Stimulated activated naive CD8-positive, alpha-beta T cell treated with anti-CD3 and anti-CD28 coated beads, Interleukin-15, Interleukin-2, amounts not matched to agents 100 U/mL and 50 U/mL, for 24 hours (primary cell): ENCODE measurements at places on chromosomes 1 and 21.

- no peak for DNase-seq
Observed at GRCh38 chr1:17170571-17170970, 34.4 kb upstream of the PADI1 start.

- no peak for DNase-seq
Observed at GRCh38 chr1:8945568-8945967, at the start of gene CA6. TSS of gene CA6 (plus strand) at chr1:8945868. CDS start at chr1:8945887, 19 bp downstream.

DNA sequence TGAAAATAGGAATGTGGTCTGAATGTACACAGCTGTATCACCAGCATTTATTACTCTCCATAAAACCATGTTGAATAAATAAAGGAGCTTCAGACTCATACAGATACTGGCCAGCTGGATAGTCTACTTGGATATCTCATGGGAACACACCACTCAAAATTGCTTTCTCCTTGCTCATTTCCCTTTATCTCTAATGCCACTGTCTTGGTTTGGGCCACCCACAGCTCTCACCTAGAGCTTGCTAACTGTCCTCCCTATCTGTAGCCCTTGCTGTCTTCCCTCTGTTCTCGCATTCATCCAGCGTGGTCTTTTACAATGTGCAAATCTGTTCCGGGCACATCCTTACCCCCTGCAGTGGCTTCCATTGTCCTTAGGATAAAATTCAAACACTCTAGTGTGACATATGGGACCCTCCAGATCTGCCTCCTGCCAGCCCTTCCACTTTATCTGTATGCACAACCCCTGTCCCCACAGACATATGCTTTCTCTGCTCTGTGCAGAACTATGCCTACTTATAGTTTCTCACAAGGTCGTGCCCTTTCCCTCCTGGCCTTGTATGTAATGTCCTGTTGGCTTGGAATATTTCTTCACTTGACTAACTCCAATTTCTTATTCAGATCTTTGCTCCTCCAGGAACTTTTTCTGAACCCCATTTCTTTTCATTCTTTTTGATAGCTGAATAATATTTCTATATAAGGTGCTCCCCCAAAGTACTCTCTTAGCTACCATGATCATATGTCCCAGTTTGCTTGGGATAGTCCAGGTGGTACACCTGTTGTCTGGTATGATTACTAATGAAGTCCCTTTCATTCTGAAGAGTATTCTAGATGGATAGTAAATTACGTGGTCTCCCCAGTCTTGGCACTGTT lies 2.9 kb downstream of the FLVCR1 start:
- no peak for DNase-seq

GRCh38 chr1:172390301-172390682 lies 30.2 kb upstream of the C1orf105 start:
- no peak for DNase-seq

- DNase-seq, result no peak
Observed at GRCh38 chr1:77605246-77606026, 77.0 kb downstream of the ZZZ3 start.

- DNase-seq, result no peak
Observed at GRCh38 chr1:95133687-95134086, 16.5 kb downstream of the TLCD4 start.

DNA sequence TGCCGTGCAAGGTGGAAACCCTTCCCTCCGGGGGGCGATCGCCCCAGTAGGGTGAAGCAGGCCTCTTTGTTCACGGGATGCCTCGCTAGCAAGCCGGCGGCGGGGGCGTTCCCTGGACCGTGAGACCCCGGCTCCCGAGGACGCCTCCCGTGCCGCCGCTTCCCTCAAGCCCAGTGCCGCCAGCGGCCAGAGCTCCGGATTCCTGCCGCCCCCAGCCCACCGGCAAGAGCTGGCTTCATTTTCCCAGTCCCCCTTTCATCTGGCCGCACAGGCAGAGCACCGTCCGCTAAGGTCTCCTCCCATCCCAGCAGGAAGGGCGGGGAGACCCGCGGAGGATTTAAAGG lies 16.3 kb downstream of the IER5 start:
- DNase-seq, result peak; percentile 58

DNA sequence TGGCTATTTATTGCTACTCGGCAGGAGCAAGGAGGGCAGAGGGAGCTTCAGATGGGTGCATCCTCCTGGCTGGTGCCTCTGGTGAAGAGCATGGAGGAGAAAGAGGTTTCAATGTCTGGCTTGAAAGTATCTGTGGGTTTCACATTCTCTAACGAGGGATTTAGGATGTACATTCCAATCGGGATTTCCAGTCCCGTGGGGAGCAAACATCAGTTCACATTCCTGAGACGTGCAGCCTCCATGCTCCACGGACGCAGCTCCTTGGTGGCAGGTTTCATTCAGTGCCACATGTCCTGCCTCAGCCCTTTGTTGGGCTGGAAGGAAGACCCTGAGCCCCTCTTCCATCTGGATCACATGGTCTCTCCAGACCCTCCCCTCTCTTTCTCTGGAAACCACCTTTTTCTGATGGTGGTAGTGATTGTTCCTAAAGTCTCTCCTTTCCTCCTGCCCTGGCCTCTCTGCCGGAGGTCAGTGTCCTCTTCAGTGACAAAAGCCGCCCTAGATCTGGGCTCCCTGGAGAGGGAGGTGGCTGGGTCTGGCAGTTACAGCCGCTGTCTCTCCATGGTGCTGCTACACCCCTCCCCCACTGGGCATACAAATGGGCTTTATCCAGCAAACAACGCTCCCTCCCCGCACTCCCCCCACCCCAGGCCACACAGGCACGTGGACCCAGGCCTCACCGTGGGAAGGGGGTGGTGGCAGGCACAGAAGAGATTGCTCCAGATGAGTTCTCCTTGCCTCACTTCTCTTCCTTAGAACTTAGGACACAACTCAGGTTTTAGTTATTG lies 826 bp upstream of the CA14 start:
- no peak for DNase-seq

- no peak for DNase-seq
Observed at GRCh38 chr1:181794332-181794731, 267.2 kb downstream of the ZNF648 start.

- no peak for DNase-seq
Observed at GRCh38 chr1:235806123-235806522, 60.6 kb downstream of the LYST start.

- DNase-seq, result no peak
Observed at GRCh38 chr1:53766194-53766742, 27.3 kb upstream of the GLIS1 start.

DNA sequence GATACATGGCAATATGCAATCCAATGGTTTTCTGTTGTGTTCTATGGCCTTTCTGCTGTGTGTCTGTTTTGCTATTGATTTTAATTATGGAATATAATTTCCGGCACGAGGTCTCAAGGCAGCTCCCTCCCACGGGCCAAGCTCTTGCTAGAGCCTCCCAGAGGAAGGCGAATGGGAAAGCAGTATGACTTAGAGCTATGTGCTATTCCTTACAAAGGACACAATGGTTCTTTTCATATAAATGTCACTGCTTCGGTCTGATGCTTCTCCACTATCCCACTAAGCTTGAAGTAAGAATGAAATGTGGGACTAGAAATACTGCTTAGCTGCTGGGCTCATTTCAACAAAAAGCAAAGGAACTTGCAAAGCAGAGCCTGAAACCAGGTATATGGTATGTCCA lies 322.2 kb upstream of the BEND5 start:
- DNase-seq, result no peak

GRCh38 chr1:103582464-103582863 lies 11.1 kb downstream of the AMY2B start:
- no peak for DNase-seq

DNA sequence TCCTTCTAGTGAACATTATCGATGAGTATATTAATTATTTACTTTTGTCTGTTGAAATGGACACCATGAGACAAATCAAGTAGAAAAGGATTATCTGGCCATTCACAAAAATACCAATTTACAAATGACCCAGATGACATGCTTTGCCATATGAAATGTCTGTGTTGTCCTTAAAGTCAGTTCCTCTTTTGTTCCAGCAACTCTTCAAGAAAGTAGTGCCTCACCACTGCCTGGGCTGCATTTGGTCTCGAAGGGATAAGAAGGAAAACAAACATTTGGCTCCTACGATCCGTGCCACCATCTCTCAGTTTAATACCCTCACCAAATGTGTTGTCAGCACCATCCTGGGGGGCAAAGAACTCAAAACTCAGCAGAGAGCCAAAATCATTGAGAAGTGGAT lies 79.6 kb downstream of the RGL1 start:
- DNase-seq, result no peak

GRCh38 chr1:54323921-54324250 lies 82.3 kb downstream of the SSBP3 start:
- no peak for DNase-seq

DNA sequence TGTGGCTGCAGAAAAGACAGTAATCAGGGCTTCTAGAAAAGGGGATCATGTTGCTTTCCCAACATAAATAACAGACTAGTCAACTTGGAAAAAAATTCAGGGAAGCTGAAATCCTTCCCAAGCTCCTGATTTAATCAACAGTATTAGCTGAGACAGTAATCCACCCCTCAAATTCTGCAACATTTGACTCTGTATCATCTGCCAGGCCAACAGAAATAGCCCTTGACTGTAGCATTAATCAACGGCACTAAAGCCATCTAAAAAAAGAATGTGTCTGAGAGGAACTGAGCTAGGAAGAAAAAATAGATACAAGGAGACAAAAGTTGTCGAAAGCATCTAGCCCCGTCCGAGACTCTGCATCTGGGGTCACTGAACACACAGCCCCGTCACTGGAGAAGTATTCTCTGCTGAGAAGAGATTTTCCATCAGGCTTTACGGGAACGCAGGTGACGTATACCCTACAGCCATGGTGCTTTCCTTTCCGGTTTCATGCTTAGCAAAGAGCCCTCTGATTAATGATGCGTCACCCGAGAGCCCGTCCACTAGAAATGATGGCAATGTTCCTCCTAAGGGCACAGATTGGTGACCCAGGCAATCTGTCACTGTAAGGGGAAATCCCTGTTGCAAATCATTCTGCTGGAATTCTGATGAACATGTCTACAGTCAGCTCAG lies 42.1 kb upstream of the TP53BP2 start:
- no peak for DNase-seq

DNA sequence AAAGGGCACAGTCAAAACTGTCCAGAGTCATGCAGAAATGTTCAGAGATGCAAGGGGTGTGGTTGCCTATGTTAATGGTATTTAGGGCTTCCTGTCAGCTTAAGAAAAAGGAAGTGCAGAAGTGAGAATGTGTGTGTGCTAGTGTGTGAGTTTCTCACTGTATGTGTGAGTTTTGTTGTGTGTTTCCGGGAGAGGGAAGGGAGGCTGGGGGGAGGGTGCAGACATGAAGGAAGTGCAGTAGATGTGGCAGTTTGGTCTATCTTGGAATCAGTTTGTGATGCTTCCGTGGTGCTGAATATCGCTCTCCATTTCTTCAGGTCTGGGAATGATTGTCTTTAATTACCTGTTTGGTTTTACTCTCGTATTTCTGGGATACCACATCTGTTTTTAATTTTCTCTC lies 16.5 kb upstream of the ATP6V1G3 start:
- DNase-seq, result peak; percentile 56

DNA sequence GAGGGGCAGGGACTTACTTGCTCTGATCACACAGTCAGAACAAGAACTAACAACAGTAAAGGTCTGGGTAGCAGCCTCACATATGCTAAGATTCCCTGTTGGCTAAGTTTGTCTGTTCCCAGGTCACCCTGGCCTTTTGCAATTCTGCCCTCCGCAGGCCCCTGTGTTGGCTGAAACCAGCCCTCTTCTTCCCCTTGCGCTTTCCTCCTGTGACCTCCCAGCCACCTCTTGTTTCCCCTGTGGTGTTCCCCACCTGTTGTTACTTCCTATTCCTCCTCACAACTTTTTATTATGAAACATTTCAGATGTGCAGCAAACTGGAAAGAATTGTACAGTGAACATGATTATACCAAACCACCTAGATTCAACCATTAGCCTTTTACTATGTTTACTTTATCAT lies 23.4 kb downstream of the MAPKAPK2 start:
- no peak for DNase-seq

GRCh38 chr1:19460535-19461219 lies 24.7 kb downstream of the CAPZB start:
- DNase-seq, result no peak

DNA sequence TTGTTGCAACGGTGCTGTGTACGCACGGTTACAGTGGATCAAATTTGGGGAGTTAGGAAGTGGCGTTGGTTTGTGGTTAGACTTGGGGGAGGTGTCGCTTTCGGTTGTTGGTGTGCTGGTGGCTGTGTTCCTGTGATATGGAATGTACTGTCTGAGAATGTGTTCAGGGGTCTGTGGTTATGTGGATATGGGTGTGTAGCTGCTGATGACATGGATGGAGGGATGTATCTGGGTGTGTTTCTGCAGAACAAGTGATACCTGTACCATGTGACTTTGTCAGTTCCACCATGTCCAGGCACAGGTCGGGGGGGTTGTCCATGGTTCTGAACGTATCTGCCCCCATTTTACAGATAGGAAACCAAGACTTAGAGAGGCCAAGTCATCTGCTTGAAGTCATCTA lies 22.7 kb downstream of the PAX7 start:
- no peak for DNase-seq

GRCh38 chr1:189336115-189337100 lies 1141.3 kb downstream of the BRINP3 start:
- no peak for DNase-seq

DNA sequence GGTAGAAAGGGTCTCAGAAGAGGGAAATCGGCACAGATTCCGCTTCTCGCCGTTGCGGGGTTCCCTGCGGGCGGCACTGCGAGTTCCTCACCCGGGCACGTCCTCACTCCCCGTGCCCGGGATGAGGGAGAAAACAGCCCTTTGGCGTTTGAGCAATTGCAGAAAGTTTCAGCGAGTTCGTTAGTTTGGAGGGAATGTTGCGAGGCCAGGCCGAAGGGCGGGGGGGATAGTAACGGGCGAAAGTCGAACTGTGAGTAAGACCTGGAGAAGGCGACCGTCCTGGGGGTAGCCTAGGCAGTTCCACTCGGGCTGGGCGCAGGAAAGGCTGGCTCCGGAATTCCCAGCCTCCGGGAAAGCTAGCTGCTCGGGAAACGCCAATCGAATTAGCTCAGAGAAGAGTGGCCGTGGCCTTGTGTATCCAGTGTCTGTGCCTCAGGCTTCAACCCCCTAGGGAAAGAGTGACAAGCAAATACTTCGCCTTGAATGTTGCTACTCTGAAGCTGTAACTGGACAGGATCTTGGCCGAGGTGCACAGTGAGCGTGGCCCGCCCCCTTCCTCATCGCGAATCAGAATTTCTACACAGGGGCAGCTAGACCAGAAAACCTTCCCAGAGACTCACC lies 787 bp downstream of the PTGFR start:
- DNase-seq, result no peak

- DNase-seq, result no peak
Observed at GRCh38 chr1:210441028-210441427, 112.3 kb downstream of the HHAT start.

- no peak for DNase-seq
Observed at GRCh38 chr21:18000981-18001686, 182.0 kb upstream of the C21orf91 start.

- DNase-seq, result no peak
Observed at GRCh38 chr1:230899841-230900251, 31.5 kb upstream of the C1orf198 start.

GRCh38 chr1:160159846-160160245 lies 8.4 kb downstream of the ATP1A4 start:
- DNase-seq, result no peak

DNA sequence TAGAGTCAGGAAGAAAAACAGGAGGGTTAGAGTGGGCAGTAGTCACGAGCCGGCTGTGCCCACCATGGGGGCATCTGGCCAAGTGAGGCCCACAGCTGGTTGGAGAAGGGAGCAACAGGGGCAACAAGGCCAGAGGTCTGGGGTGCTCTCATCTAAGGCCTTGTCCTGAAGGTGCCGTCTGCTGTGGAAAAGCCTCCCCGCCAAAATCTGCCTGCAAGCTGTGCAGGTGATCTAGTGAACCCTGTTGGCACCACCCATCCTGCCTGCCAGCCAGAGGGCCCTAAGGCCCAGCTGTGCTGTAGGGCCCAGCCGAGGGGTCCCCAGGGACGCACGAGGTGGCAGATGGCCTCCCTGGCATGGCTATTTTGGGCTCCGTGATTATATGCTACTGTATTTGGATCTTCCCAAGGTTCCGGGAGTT lies 51.3 kb downstream of the LGR6 start:
- no peak for DNase-seq
